T-cell (primary cell): ENCODE measurements at places on chromosomes 7 and 10.

DNA sequence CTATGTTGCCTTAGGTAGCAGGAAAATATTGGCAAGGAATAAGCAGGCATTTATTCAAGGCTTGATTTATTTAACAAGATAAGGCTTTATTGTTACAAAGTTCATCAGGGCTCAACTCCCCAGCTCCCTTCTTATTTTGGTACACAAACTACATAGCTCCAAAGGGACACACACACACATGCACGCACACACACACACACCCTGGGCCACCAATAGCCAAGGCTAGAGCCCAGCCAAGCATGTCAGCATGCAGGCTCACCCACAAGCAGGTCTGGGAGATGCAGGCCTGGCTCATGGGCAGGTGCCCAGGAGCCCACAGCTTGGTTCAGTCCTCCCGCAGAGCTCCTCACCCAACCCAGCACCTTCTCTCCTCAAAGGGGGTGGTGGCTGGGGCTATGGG is 23.4 kb downstream of the LEP start:
- H3K27ac ChIP-seq, result no peak overlapping the region
- H3K36me3 ChIP-seq, result no peaks in the 10 kb centered on the region
- no peak overlapping the region for H3K4me3 ChIP-seq
- no peaks in the 10 kb centered on the region for H3K4me1 ChIP-seq

DNA sequence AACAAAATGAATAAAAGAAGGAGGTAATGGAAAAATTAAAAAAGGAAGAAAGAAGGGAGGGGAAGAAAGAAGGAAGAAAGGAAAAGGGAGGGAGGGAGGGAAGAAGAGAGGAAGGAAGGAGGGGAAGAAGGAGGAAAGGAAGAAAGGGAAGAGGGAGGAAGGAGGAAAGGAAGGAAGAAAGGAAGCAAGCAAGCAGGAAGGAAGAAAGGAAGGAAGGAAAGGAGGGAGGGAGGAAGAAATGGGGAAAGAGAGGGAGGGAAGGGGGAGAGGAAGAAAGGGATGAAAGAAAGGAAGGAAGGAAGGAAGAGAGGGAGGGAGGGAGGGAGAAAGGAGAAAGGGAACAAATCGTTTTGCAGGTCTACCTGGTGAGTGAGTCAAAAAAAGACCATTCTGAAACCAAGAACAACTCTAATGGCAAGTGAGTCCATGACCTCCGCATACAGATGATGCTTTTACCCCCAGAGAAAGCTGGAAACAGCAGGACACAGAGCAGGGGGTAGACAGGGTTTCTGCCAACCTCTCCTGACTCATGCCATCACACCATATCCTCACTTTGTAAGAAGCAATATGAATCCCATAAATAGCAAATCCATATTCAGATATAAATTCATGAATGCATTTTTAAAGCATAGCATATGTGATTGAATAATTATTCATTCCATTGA is 1112.9 kb upstream of the AUTS2 start:
- no peak overlapping the region for H3K4me3 ChIP-seq
- no peaks in the 10 kb centered on the region for H3K36me3 ChIP-seq
- no peaks in the 10 kb centered on the region for H3K27me3 ChIP-seq
- H3K27ac ChIP-seq, result no peak overlapping the region
- H3K4me1 ChIP-seq, result no peaks in the 10 kb centered on the region
- DNase-seq, result no peak

DNA sequence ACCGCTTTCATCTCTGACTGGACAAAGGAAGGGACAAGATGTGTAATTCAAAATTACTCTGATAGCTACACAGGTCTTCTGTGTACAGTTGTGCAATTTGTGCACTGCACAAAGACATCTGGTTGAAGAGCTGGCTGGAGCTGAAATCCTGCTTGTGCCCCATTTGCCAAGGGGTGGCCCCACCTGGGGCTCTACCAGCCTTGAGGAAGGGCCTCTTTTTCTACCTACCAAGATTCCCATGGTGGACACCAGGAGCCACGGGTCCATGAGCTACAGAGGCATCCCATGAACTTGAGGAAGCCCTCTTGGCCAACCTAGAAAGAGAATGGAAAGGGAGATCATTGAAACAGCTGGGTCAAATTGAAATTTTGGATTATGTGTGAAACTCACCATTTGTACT is 43.2 kb downstream of the HHEX start:
- H3K27me3 ChIP-seq, result peaks cover 3% of the 10 kb centered on the region
- DNase-seq, result no peak
- H3K27ac ChIP-seq, result no peak overlapping the region
- H3K4me3 ChIP-seq, result no peak overlapping the region
- H3K4me1 ChIP-seq, result no peaks in the 10 kb centered on the region

- no peaks in the 10 kb centered on the region for H3K36me3 ChIP-seq
- H3K27me3 ChIP-seq, result no peaks in the 10 kb centered on the region
- peak overlapping the region; percentile 91 for H3K4me3 ChIP-seq
- DNase-seq, result no peak
- H3K4me1 ChIP-seq, result peaks cover 22% of the 10 kb centered on the region
Measured at GRCh38 chr10:12196531-12197211, 683 bp downstream of the CDC123 start.

DNA sequence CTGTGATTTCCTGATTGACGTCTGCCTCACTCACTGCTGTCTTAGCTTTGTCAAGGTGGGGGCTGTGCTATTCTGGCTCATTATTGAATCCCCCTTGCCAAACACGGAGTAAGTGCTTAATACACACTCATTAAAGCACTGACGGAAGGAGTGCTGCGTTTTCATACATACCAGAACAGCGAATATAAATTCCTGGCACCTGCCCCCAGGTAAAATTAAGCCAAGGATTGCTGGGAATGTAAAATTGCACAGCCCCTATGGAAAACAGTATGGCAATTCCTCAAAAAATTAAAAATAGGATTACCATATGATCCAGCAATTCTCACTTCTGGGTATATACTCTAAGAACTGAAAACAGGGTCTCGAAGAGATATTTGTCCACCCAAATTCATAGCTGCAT is 6.6 kb downstream of the KLRG2 start:
- no peak overlapping the region for H3K4me3 ChIP-seq
- no peak for DNase-seq
- no peaks in the 10 kb centered on the region for H3K4me1 ChIP-seq
- H3K27ac ChIP-seq, result no peak overlapping the region
- H3K27me3 ChIP-seq, result no peaks in the 10 kb centered on the region
- H3K36me3 ChIP-seq, result no peaks in the 10 kb centered on the region

GRCh38 chr10:26840938-26841732 is 19.6 kb downstream of the ABI1 start:
- H3K4me3 ChIP-seq, result no peak overlapping the region
- peaks cover 5% of the 10 kb centered on the region for H3K4me1 ChIP-seq
- DNase-seq, result no peak
- no peak overlapping the region for H3K27ac ChIP-seq
- H3K27me3 ChIP-seq, result no peaks in the 10 kb centered on the region
- H3K36me3 ChIP-seq, result peaks cover 3% of the 10 kb centered on the region

GRCh38 chr7:129347330-129347729 is 86.9 kb upstream of the STRIP2 start:
- no peak for DNase-seq
- no peak overlapping the region for H3K27ac ChIP-seq
- H3K36me3 ChIP-seq, result no peaks in the 10 kb centered on the region

GRCh38 chr10:114658175-114658574 is at the start of gene ABLIM1:
Gene ABLIM1 (minus strand): TSS chr10:114658275. CDS start chr10:114658200, 75 bp downstream.
- DNase-seq, result no peak
- H3K4me3 ChIP-seq, result no peak within 1 kb of the TSS
- no peaks in the 10 kb centered on the region for H3K4me1 ChIP-seq
- no peaks in the 10 kb centered on the region for H3K36me3 ChIP-seq

DNA sequence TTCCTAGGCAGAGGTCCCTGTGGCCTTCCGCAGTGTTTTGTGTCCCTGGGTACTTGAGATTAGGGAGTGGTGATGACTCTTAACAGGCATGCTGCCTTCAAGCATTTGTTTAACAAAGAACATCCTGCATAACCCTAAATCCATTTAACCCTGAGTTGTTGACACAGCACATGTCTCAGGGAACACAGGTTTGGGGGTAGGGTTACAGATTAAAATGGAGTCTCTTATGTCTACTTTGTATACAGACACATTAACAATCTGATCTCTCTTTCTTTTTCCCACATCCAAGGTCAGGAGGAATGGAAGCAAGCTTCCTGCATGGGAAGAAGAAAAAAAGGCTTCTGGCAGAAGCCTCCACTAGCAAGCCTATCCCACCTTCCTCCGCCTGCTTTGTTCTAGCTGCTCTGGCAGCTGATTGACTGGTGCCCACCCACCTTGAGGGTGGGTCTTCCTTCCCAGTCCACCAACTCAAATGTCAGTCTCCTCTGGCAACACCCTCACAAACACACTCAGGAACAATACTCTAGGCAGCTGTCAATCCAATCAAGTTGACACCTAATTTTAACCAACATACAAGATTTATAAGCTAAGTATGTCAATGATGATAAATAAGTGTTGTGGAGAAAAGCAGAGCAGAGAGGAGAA is 176.5 kb upstream of the CCZ1B start:
- no peak overlapping the region for H3K4me3 ChIP-seq
- H3K36me3 ChIP-seq, result no peaks in the 10 kb centered on the region
- H3K27me3 ChIP-seq, result no peaks in the 10 kb centered on the region
- H3K27ac ChIP-seq, result no peak overlapping the region
- H3K4me1 ChIP-seq, result no peaks in the 10 kb centered on the region

DNA sequence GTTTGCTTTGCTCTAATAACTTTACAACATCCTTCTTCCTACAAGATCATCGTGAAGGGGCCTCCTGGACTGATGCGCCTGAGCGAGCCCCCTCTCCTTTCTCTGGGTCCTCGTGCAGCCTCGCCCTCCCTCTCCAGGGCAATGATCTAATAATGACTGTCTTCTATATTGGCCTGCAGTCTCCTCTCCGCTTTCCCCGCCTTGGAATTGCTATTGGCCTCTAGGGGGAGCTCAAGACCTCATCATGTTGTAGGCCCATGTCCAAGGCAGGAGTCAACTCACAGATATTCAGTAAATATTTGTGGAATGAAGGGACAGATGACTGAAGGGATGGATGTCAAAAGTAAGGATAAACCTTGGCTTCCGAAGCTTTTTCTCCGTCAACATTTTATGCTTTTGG is 1180.3 kb downstream of the TYW1 start:
- no peaks in the 10 kb centered on the region for H3K4me1 ChIP-seq
- no peak for DNase-seq
- no peaks in the 10 kb centered on the region for H3K27me3 ChIP-seq
- H3K4me3 ChIP-seq, result no peak overlapping the region
- no peaks in the 10 kb centered on the region for H3K36me3 ChIP-seq
- no peak overlapping the region for H3K27ac ChIP-seq

DNA sequence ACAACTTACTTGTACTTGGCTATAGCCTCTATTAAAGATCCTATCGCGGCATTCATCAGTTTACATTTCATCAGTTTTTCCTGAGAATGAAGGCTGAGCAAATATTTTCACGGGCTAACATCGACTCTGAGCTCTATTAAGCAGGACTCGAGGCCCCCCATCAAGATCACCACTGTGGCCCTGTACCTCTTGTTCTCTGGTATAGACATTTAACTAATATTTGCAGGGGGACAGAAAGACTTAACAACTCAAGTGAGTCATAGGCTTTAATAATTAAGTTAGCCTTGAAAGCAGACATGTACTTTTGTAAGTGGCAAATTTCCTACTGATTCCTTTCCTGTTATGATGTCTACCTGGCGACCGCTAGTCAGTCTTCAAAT is 45.4 kb downstream of the DOCK4 start:
- no peaks in the 10 kb centered on the region for H3K4me1 ChIP-seq
- no peak overlapping the region for H3K27ac ChIP-seq
- no peak for DNase-seq
- H3K4me3 ChIP-seq, result no peak overlapping the region
- H3K36me3 ChIP-seq, result no peaks in the 10 kb centered on the region

DNA sequence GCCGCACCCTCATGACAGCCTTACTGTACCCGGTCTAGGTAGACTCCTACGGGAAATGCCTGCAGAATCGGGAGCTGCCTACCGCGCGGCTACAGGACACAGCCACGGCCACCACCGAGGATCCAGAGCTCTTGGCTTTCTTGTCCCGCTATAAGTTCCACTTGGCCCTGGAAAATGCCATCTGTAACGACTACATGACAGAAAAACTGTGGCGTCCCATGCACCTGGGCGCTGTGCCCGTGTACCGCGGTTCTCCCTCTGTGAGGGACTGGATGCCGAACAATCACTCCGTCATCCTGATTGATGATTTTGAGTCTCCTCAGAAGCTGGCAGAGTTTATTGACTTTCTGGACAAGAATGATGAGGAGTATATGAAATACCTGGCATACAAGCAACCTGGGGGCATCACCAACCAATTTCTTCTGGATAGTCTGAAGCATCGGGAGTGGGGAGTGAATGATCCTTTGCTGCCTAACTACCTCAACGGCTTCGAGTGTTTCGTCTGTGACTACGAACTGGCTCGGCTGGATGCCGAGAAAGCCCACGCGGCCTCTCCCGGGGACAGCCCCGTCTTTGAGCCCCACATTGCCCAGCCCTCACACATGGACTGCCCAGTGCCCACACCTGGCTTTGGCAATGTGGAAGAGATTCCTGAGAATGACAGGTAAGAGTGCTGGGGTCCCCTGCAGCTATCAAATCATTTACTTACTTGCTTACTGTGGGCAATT is 8.5 kb upstream of the CHCHD1 start:
- peak overlapping the region; percentile 84 for H3K27ac ChIP-seq
- no peaks in the 10 kb centered on the region for H3K27me3 ChIP-seq
- peaks cover 61% of the 10 kb centered on the region for H3K4me1 ChIP-seq
- H3K36me3 ChIP-seq, result peaks cover 56% of the 10 kb centered on the region
- peak overlapping the region; percentile 74 for H3K4me3 ChIP-seq
- no peak for DNase-seq

DNA sequence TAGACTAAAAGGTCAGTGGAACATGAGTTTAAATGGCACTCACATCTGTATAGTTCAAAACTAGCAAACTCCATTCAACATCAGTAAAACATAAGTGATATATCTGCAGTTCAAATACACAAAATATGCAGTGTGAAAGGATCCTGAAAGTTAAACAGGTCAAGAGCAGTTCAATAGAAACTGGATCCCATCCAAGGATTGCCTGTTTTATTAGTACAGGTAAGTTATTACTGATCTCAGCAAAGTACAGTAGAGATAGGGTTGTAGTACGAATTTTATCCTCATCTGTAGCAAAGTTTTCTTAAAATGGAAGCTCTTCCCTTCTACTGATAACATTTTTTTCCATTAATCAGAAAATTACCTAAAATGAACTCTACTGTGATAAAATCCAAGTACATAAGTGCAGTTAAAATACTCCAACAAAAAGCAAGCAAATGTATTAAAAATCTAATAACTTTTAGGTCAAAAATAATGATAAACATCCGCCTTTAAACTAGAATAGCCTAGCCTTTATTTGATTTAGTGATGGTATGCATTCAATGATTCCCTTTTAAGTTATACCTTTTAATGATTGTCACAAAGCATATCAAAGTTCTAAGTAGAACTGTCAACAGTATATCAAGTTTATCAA is 2.2 kb downstream of the ZNF800 start:
- no peak overlapping the region for H3K27ac ChIP-seq
- no peak for DNase-seq
- H3K4me3 ChIP-seq, result no peak overlapping the region
- H3K4me1 ChIP-seq, result peaks cover 18% of the 10 kb centered on the region

- no peak overlapping the region for H3K27ac ChIP-seq
- H3K27me3 ChIP-seq, result no peaks in the 10 kb centered on the region
- peaks cover 10% of the 10 kb centered on the region for H3K4me1 ChIP-seq
- H3K4me3 ChIP-seq, result no peak overlapping the region
- DNase-seq, result no peak
- H3K36me3 ChIP-seq, result no peaks in the 10 kb centered on the region
Measured at GRCh38 chr7:87154569-87154968, 2.3 kb downstream of the DMTF1 start.
